WTC11 (cell line): ENCODE measurements at places on chromosomes 16 and 17. TPM values are rescaled to one million over a fixed set of nuclear protein-coding genes. Genes with fewer than 3 reads are reported as not detected.

GRCh38 chr16:24523569-24523968, 15.8 kb upstream of the RBBP6 start:
- DNase-seq: no peak

DNA sequence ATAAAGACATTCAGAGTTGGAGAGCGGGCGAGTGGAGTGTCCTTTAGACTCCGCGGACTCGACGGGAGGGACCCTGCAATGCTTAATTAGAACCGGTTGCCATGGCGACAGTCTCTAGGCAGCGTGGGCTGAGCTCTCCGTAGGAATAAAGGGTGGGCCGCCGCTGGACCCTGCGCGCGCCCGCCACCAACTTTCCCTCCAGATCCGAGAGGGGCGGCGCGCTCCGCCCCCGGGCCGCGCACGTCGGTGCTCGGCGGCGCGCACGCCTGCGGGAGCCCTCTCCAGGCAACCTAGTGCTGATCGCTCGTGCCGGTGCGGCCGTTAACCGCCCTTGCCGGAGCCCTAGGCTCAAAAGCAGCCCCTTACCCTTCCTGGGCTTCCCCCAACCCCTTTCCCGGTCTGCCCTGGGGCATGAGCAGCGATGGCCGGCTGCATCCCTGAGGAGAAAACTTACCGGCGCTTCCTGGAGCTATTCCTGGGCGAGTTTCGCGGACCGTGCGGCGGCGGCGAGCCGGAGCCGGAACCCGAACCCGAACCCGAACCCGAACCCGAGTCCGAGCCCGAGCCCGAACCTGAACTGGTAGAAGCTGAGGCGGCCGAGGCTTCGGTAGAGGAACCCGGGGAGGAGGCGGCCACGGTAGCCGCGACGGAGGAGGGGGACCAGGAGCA, at the start of gene PPM1E:
Gene PPM1E (plus strand): TSS at position 278 of the 669 bp plus-strand sequence.
- peak; percentile 92 for DNase-seq

- DNase-seq: no peak
Observed at GRCh38 chr17:40113907-40114245, 7.9 kb upstream of the MSL1 start.

Gene TNRC6C
- 39.9 to 52.3 TPM (median 41.8 TPM) in 3 replicates for total RNA-seq

- no peak for DNase-seq
Observed at GRCh38 chr17:61345825-61346666, 53.6 kb upstream of the TBX2 start.

Gene HYDIN
- total RNA-seq: 2.6 to 3.3 TPM (median 3.0 TPM) in 3 replicates

DNA sequence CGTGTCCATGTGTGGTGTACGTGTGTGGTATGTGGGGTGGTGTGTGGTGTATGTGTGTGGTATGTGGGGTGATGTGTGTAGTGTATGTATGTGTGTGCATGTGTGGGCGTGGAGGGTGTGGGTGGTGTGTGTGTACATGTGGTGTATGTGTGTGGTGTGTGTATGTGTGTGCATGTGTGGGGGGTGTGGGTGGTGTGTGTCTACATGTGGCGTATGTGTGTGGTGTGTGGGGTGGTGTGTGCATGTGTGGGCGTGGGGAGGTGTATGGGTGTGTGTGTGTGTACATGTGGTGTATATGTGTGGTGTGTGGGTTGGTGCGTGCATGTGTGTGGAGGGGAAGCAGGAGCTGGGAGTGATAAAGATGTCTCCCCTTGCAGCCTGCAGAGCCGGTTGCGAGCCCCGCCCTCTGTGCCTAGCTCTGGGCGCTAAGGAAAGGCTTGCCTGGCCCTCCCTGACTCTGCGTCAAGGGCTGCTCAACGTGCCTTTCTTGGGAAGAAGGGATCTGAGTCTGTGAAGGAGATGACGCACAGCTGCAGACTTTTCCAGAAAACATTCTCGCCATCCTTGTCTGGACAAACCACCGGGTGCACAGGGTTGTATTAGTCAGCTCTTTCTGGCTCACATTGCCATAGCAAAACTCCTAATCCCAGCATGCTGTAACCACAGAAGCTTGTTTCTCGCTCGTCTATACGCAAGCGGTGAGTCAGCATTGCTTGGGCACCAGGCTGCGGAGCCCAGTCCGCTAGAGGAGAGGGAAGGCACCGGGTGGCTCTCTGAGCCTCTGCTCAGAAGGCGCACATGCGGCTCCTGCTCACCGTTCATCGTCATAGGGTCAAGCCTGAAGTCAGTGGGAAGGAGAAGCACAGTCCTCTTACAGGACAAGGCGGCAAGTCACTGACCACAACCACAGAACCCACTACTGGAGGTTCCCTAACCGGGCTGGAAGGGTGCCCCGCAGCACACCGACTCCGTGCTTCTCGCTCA, 2.0 kb upstream of the CD300H start:
- DNase-seq: no peak

- no peak for DNase-seq
Observed at GRCh38 chr16:11136600-11136999, 119.4 kb downstream of the SOCS1 start.

Gene CCL4
- 0.37 to 1.2 TPM (median 0.48 TPM) in 3 replicates for total RNA-seq

DNA sequence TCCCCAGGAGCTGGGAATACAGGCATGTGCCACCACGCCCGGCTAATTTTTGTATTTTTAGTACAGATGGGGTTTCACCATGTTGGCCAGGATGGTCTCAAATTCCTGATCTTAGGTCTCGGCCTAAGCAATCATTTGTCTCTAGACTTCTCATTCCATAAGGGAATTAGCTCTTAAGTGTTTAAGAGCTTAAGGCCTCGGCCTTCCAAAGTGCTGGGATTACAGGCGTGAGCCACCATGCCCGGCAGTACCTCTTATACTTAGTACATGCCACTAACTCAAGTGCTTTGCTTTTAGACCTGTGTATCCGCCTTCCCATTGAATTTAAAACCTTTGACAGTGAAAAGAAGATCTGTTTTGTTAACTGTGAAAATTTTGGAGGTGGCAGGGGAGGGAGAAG, 16.6 kb upstream of the IL21R start:
- DNase-seq: no peak

DNA sequence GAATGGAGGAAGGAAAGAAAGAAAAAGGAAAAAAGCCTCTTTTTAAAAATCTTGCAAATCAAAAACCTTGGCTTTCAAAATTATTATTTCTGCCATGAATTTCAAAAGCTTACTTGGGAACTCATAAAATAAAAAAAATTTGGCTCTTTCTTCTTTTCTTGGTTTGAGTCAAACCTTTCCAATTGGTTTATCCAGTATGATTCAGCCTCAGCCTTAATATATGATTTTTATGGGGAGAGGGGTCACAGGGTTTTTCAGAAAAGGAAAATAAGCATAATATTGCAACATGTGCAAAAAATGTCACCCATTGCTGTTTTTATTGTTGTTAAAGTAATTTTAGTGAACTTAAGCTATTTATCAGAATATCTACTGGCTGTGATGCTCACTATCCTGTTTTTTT, 31.2 kb upstream of the HAPSTR1 start:
- no peak for DNase-seq

DNA sequence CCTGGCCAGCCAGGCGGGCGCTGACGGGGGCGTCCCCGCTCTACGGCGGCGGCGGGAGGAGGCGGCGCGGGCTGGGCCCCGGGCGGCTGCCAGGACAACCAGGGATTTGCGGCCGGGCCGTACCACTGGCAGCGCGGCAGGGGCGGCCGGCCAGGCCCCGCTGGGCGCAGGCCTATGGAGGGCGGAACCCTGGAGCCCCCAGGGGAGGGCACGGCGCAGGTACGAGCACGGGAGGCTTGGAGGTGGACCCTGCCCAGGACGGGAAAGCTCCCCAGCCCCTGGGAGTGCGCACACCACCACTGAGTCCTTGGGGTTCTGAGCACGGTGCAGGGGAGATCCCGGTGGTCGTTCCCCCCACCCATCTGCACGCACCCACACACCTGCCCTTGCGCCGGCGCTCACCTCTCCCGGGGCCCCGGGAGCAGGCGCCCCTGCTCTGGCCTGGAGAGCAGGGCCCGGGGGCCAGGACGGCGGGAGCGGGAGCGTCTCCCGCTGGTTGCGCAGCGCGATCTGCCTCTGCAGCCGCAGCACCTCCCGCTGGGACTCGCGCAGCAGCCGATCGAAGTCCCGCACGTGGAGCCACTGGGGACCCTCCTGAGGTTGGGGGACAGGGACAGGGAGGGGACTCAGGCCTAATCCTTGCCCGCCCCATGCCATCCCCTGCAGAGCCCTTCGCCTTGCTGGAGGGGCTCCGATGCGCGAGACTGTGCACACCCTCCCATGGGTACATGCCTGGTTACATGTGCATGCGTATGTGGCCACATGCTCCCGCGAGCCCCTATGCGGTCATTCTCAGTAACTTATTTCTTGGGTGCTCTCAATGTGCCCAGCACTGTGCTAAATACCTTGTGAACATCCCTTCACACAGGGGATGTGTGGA, 3.9 kb downstream of the TSPOAP1 start:
- DNase-seq: peak; percentile 61

DNA sequence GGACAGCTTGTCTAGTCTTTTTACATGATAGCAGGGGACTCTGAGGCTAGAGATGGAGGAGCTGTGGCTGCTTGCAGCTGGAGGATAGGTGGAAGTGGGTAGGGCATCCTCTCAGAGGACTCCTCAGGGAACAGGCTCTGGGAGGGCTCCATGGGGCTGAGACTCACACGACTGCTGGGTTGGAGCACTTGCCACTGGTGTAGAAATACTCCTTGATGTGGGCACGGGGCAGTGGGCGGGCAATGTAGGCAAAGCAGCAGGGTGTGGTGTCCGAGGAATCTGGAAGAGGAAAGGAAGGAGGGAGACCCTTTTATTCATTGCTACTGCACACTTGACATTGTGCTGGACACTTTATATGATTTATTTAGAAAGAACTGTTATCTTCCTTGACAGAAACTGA, 1.8 kb downstream of the CCL5 start:
- DNase-seq: no peak

DNA sequence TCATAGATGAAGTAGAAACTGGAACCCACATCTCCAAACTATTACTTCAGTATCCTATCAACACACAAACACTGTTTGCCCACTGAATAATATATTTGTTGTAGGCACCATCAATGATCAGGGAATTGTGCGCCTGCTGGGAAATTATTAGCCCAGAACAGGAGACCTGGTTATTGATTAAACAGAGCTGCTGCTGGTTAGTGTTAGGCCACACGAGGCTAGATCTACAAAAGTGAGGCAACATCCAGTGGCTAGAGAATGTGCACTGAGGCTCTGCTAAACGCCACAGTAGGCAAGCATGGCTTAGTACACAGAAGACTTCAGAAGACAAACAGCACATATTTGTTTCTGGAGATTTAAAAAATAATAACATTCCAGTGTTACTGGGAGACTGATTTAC, 11.0 kb downstream of the ABHD15 start:
- no peak for DNase-seq

Gene HOXB5
- total RNA-seq: not detected in 3 replicates
